CD4-positive, alpha-beta T cell treated with Interleukin-6 at 100 ng/mL for 8 hours (primary cell): ENCODE measurements at places on chromosomes 1 and 21.

DNA sequence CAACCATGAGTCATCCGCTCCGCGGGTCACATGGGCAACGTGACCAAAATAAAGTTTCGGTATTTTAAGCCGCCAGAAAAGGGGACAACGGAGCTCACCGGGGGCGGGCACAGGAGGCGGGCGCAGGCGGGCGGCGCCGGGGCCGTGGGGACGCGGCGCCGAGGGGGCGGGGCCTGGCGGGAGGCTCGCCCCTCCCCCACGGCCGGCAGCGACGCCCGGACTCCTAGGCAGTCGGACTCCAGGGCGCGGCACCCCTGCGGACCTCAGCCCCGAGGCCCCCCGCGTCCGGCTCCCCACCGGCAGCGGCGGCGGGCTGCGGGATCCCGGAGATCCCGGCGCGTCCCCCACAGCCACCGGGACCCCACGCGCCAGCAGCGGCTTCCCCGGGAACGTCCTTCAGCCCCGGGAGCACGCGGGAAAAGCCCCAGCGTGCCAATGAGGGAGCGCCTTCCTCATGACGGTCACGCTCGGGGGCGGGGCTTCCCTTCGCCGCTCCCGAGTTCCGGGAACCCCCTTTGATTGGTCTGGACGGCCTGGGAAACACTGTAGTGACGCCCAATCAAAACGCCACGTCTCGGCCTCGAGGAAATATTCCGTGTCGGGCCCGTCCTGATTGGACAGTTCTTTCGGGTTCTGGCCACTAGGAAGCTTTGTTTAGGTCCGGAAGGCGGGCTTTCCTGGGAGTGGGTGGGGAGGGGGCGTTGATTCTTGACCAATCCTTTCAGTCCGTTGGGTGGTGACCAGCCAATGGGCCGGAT, 515 bp upstream of the CAMTA1 start:
- peak; percentile 100 for DNase-seq

DNA sequence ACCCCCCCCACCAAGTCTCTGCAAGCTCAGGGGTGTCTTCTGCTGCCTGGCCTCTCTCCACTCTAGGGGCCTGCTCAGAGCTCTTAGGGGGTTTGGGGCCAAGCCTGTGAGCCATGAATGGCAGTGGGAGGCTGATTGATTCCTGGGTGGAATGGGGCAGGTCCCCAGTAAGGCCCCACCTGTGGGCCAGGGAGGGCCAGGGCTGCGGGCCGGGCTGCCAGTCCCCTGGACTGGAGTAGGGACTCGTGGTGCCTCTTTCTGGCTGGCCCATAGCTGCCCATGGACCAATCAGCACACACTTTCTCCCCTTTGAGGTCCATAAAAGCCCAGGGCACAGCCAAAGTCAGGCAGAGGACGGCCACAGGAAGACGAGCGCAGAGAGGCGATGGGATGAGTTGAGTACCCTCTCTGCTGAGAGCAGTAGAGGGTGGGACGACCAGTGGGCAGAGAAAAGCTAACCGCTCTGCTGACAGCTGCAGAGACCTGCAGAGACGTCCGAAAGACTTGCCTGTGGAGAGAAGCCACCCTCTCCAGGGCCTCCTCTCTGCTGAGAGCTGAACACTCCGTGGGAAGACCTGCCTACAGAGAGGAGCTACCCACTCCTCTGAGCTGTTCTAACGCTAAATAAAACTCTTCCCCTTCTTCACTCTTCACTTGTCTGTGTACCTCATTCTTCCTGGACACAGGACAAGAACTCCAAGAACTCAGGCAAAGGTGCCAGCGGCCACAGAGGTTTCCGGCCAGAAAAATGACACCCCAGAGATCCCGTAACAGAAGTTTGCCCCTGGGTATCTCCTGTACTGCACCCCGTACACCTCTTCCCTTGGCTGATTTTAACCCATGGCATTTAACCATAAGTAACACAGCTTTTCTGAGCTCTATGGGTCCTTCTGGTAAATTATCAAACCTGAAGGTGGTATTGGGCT, 38.2 kb upstream of the TARDBP start:
- DNase-seq: no peak

- no peak for DNase-seq
Measured at GRCh38 chr1:15885269-15885668, 37.8 kb downstream of the SPEN start.

- no peak for DNase-seq
Measured at GRCh38 chr1:207205614-207206061, 101.6 kb downstream of the C4BPA start.

DNA sequence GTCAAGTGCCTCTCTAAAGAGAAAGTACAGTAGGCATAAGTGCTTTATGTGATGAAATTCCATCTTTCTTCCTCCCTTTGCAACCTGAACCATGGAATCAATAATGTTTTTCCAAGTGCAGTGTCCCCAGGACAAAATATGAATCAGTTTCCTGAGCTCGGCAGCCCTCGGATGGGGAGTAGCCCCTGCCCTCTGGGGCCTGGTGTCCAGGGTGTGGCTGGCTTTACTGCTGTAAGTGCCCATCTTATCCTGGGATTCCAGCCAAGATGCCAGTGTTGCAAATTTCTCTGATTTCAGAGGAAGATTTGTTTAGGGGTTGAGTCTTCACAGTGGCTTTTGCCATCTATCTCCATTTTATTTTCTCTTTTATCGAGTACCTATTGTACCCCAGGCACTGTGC, 40.5 kb upstream of the SRP9 start:
- no peak for DNase-seq

DNA sequence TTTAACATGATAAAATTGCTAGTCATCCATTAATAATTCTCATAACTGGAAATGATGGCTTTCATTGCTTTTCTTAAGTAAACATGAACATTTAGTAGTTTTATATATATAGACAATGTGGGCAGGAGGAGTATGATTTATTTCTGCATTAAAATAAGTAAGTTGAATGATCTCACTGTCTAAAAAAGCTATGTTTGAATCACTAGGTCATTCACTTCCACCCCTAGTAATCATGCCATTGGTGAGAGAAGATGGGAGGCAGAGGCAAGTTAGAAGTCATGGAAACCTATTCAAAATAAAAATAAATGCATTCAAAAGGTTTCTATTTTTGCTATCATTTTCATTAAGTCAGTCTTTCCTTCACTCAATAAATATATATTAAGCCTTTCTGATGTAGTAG, 226.4 kb downstream of the DUSP10 start:
- no peak for DNase-seq
